ENCODE measurements at places on chromosomes 5 and 9.

- DNase-seq = no peak
These were observed 7.2 kb upstream of the SMIM32 start for GRCh38 chr5:136200130-136200529.

DNA sequence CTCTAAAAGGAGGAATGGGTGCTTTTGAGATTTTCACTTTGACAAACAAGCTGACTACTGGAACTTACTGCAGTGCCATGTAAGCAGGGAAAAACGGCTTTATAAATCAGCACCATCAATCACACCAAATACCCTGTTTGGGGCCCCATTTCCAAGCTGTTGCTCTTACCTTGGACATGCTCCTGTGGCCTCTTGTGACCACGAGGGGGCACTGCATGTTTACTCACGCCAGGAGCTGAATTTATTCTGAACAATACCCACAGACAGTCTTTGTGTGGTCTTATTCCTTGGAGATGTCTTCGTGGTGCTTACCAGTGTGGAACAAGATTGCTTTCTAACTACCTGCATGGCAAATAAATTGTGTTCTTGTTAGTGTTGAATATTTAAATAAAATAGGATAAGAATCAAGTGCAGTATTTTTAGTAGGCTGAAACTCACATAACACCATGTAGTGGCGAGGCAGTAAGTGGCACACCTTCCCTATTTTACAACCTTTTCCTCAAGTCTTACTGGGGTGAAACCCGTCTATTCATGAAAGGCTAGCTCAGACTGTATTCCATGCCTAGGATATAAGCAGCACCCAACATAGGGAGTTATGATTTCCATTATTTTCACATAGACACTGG lies 155.5 kb upstream of the NMUR2 start:
- no peak for DNase-seq

- no peak for DNase-seq
These were observed 55.3 kb downstream of the RANBP17 start for GRCh38 chr5:170917113-170917512.

- no peak for DNase-seq
These were observed 33.1 kb downstream of the DAB2IP start for GRCh38 chr9:121684381-121685145.

DNA sequence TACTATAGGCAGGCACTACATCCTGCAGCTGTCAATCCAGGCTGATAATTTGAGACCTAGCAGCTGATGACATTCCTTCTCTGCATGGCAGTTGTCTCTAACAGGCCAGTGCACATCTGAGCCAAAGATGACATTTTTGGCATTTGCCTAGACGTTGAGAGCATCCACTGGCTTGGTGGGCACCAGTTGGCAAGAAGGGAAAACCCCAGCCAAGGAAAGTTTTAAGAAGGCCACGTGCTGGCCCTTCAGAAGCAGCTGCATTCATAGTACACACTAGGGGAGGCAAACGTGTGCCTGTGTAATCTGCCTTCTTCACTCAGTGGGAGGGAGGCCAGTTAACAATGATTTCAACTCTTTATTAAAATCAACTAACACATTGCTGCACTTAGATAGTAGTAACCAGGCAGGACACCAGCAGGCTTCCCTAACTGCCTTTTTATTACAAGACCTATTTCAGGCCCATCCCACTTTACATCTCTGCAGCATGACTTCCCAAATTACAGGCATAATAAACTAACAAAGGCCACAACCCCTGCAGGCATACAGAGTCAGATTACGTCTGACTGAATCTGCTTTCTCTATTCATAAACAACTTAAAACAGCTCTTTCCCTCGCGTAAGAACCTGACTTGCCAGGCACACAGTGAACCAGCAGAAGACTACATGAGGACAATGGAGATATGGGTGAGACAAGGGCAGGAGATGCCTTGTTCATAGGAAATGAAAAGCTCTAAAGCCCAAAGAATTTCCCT lies 576.3 kb downstream of the PDE4D start:
- DNase-seq = no peak

DNA sequence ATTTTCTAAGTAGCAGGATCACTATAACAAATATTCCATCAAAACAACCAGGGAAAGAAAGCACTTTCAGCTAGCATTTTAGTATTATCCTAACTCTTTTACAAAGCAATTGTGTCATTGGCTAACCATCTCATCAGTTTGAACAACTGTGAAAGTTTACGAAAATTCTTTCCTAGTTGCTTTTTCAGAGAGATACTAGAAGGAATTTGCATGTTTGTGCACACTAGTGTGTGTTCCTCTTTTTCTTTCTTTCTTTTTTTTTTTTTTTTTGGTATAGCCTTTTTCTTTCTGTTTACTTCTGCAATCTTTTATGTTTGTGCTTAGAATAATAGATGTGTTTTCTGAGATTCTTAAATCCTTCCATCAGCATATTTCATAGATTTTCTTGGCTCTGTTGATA lies 124.7 kb upstream of the SEMA6A start:
- DNase-seq = no peak

GRCh38 chr9:33042473-33042872 lies 17.4 kb downstream of the DNAJA1 start:
- DNase-seq = no peak

DNA sequence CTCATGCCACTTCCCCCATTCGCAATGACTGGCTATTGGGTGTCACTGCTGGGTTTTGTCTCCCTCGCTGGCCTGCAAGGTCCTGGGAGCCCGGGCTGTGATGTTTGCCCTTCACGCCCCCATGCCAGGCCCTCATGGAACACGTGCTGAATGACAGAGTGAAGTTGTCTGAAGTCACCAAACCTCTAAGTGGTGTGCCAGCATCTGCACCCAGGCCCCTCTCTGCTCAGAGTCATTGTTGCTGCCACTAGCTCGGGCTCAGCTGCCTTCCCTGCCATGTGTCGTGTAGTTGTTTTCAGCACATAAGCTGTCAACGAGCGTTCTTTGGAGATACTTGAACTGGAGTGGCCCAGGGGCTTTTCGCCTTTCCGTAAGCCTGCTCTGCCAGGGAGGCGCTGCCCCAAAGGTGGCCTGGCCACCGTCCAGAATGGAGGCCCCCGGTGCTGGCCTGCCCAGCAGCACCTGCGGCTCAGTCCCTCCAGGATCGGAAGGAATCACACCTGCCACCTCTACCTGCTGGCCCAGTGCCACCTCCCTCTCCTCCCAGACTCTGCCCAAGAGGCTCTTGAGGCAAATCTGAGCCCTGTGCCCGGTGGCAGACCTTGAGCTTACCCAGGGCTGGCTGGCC lies 250.1 kb downstream of the PBX3 start:
- no peak for DNase-seq

- no peak for DNase-seq
These were observed 133.9 kb downstream of the MUSK start for GRCh38 chr9:110802416-110803035.

DNA sequence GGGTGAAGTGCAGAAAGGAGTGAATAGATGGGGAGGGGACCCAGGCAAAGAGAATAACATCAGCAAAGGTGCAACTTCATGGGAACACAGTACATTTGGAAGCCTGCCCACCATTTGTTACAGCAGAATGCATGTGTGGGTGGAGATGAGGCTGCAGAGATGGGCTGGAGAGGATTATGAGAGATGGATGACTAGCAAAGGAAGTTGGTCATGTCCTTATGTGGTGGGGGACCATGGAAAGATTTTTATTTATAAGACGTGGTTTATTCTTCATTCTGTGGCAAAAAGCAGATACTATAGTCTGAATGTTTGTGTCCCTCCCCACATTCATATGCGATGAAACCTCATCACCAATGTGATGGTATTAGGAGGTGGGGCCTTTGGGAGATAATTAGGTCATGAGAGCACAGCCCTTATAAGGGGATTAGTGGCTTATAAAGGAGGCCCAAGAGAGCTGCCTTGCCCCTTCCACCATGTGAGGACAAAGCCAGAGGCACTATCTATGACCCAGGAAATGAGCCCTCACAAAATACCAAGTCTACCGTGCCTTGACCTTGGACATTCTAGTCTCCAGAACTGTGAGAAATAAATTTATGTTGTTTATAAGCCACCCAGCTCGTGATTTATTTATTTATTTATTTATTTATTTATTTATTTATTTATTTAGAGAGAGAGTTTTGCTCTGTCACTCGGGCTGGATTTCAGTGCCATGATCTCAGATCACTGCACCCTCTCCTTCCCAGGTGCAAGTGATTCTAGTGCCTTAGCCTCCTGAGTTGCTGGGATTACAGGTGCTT lies 483.7 kb downstream of the RAB3C start:
- no peak for DNase-seq

GRCh38 chr9:126708178-126708577 lies 94.5 kb downstream of the LMX1B start:
- DNase-seq = no peak

GRCh38 chr9:34992376-34992951 lies 2.9 kb downstream of the DNAJB5 start:
- peak; percentile 69 for DNase-seq

DNA sequence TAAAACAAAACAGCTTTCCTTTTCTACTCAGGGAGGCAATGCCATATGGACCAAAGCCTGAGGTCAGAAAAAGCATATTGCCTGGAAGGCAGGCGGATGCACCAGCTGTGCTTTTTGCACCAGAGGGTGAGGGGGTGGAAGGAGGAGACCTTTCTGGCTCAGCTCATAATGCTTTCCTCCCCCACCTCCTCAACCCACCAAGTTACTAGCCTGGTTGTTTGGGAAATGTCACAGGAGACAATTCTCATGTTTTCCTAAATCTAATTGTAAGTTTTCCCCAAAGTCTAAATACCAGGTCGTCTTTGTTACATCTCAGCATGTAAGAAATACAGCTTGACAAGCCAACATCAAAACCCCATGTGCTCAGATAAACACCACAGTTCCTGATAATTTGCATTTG lies 72.6 kb upstream of the DMRTA1 start:
- no peak for DNase-seq

- no peak for DNase-seq
These were observed 23.4 kb downstream of the ANXA6 start for GRCh38 chr5:151134228-151134627.

GRCh38 chr9:35108946-35109575 lies 6.1 kb upstream of the STOML2 start:
- no peak for DNase-seq

DNA sequence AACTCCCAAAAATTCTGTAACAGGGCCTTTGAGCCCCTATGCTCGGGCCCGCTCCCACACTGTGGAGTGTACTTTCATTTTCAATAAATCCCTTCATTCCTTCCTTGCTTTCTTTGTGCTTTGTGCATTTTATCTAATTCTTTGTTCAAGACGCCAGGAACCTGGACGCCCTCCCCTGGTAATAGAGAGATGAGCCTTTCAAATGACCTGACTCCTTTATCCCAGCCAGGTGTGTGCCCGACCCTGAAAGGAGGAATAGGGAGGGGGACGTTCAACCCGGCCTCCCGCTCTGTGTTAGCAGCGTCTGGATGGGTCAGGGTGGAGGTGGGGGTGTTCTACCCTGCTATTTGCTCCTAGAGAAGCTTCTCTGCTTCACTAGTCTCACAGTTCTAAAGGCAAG lies 53.9 kb downstream of the FXN start:
- no peak for DNase-seq

DNA sequence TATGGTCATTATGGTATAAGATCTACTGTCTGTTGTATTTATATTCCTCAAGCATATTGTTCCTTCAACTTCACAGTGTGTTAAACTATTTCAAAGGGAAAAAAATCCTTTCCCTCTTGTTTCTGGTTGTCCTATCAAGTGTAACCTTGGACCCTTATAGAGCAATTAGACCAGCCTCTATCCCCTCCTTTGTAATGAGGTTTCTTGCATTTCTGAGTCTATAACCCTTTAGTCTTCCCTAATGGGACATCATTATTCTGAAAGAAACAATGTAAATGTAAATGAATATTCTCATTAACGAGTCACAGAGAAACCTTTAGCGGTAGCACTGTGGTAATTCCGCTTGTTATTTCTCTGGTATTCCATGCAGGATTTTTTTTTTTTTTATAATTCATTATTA lies 197.3 kb downstream of the CNTLN start:
- DNase-seq = no peak

- DNase-seq = no peak
These were observed 9.7 kb downstream of the LIFR start for GRCh38 chr5:38546691-38547146.

DNA sequence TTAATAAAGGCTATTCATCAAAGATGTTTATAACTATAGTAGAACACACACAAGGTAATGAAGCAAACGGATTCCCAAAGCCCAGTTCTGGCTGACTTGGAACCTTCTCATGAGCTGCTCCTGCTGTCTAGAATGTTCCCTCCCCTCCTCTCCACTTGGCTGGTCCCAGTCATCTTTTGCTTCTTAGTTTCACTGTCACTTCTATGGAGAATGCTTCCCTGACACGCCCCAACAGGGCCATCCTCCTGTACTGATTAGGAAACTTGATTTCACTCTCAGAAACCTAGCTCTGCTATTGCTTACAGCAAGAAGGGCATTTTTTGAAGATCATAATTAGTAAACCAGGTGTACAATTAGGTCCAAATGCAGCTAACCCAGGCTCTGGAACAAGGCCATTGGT lies 3.2 kb upstream of the RAPGEF1 start:
- DNase-seq = no peak

- DNase-seq = no peak
These were observed 12.4 kb downstream of the IPPK start for GRCh38 chr9:92657296-92658094.

GRCh38 chr5:160726721-160727120 lies 125.3 kb downstream of the ATP10B start:
- no peak for DNase-seq

DNA sequence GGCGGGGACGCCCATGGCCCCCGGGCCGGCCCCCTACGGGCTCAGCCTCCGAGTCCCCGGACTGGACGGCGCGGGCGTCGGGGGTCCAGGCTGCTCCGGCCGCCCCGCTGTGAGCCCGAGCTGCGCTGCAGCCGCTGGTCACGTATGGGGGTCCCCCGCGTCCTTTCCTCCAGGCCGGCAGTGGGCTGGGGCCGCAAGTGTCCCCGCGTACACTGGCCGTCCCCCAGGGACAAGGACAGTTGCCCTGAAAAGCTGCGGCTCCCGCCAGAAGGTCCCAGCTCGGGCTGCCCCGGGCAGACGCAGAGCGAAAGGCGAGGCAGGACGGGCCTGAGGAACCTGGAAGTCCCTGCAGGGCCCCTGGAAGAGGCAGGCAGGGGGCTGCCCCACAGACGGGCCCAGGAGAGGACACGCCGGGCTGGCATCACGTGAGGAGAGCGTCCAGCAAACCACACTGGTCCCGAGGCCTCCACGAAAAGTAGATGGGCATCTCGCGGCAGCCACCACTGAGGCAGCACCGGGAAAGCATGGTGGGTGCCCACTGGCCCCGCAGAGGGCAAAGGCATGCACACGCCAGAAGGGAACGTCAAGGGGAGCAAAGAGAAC lies 3.3 kb upstream of the NKD2 start:
- DNase-seq = no peak

DNA sequence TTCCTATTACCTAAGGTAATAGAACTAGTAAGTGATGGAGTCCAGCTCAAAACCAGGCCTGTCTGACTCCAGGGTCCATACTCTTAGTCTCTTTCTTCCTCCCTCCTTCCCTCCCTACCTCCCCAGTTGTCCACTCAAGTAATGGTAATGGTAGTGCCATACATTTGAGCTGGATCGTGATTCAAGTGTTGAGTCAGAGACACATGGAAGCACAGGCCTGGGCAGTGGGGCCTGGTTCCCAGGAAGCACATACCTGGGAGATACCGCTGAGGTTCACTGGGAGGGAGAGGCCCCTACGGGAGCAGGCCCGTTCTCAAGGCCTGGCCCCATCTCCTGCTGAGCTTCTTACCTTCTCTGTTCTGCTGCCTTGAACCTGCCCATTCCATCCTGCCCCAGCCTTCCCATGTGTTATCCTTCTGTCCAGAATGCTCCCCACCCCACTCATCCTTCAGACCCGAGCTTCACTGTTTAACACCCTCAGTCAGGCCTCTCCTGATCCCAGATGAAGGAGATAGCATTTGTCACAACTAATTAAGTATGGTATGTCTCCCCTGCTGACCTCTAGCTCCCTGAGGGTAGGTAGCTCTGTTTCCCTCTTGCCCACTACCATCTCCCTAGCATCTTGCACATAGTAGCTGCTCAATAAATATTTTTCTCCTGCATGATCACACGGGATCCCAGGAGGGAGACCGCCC lies 13.8 kb downstream of the URM1 start:
- no peak for DNase-seq

All from activated CD8-positive, alpha-beta memory T cell treated with anti-CD3 and anti-CD28 coated beads, Interleukin-2, amount 50 U/mL, for 4 hours (primary cell).